ENCODE measurements at places on chromosomes 5 and 9.

GRCh38 chr5:135944967-135945560, 9.7 kb downstream of the LECT2 start:
- peak; percentile 84 for DNase-seq

DNA sequence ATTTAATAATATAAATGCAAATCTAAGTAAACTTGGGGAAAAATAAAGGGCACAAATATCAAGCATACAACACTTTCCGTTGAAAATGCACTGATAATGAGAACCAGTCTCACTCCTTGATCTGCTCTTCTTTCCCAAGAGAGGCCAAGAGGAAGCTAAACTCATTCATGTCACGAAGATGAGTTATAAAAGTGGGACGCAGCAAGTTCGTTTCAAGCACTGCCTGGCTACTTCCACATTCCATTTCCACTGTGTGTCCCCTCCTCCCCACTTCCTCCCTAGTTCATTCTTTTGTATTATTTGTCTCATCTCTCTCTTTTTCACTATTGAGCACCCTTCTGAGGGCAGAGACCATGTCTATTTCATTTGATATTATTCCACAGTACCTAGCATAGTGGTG, 158.1 kb downstream of the SLC24A2 start:
- peak; percentile 28 for DNase-seq

DNA sequence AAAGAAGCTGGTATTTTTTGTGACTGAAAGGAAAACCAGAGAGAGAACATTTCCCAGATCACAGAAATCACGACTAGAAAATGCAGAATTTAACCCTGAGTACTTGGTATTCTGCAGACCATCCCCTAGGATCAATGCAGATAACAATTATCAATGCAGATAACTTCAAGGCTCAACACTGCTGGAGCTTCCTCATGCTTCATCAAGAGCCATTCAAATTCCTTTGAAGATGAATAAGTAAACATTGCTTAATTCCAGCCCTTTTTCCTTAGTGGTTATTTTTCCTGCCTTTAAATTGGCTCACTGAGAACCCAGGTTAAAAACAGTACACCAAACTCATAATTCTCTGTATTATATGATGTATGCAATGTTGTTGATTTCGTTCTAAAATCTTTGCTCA, 370.1 kb upstream of the TLE4 start:
- DNase-seq: no peak

DNA sequence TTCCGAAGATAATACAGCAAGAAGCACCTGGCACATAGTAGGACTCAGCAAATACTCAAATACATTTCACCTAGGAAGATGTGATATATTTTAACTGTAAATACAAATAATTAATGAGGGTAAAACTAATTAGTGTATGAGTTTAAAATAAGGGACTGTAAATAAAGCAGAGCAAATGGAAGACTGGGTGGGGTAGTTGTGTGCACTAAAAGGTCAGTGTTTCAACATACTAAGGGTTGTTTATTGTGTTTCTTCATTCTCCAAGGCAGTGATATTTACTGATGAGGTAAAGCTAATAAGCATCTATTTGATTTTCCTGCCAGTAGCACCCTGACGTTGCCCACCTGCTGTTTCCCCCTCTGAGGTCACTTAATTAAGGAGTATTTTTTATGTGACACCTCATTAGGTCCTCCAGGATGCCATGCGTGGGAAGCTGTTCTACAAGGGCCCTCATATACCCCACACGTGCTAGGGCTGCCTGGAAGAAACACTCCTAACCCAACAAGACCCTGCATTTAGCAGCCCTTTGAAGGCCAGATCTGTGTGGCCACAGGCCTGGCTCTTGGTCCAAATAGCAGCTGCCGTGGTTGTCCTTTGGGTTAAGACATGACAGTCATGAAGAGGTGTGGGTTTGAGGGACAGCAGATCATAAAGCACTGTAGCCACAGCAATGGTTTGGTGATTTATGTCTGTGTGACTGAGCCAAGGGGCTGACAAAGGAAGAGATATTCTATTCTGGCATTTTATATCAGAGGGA, 97.5 kb upstream of the RPS23 start:
- DNase-seq: peak; percentile 29

DNA sequence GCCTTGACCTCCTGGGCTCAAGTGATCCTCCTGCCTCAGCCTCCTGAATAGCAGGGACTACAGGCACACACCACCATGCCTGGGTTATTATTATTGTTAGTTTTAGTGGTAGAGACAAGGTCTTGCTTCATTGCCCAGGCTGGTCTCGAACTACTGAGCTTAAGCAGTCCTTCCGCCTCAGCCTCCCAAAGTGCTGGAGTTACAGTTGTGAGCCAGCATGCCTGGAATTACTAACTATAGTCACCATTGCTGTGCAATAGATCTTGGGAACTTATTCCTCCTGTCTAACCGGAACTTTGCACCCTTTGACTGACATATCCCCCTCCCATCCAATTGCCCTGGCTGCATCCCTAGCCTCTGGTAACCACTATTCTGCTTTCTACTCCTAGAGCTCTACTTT, 3.4 kb downstream of the FAM151B start:
- no peak for DNase-seq

GRCh38 chr9:81225596-81225995, 463.8 kb downstream of the TLE1 start:
- no peak for DNase-seq

DNA sequence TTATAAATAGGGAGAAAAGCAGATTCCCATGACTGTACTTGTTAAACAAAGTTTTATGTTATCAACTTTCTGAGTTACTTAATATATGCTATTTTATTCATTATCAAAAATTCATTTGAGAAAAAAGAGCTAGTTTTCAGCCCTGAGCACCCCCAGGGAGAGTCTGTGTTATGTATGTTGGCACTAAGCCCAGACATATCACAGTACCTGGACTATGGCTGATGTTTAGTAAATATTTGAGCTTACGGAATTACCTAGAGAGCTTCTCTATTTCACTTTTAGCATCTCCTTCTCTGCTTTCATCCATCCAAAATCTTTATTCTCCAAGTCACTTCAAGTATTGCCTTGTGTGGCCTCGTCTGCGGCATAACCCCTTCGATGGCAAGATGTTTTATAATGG, 225.9 kb upstream of the PCSK5 start:
- no peak for DNase-seq

DNA sequence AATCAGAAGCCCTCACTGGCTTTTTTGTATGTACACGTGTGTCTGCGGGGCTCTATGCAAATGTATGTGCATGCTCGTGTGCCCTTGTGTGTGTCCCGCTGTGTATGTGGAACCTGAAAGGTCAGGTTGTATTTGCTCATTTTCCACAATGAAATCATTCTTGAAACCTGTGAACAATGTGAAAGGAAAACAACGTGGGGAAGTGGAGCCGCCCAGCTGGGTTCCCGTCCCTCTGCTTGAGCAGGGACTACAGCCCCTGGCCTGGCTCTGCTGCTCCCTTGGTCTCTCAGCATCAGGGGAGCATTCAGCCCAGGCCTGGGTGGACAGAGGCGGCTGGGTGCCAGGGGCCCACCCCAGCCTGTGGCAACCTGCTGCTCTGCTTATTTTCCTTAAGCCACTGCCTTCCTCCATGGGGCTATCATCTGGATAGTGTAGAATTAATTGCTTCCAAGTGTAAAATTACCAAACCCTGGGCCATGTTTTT, 3.0 kb downstream of the ECSCR start:
- DNase-seq: no peak

DNA sequence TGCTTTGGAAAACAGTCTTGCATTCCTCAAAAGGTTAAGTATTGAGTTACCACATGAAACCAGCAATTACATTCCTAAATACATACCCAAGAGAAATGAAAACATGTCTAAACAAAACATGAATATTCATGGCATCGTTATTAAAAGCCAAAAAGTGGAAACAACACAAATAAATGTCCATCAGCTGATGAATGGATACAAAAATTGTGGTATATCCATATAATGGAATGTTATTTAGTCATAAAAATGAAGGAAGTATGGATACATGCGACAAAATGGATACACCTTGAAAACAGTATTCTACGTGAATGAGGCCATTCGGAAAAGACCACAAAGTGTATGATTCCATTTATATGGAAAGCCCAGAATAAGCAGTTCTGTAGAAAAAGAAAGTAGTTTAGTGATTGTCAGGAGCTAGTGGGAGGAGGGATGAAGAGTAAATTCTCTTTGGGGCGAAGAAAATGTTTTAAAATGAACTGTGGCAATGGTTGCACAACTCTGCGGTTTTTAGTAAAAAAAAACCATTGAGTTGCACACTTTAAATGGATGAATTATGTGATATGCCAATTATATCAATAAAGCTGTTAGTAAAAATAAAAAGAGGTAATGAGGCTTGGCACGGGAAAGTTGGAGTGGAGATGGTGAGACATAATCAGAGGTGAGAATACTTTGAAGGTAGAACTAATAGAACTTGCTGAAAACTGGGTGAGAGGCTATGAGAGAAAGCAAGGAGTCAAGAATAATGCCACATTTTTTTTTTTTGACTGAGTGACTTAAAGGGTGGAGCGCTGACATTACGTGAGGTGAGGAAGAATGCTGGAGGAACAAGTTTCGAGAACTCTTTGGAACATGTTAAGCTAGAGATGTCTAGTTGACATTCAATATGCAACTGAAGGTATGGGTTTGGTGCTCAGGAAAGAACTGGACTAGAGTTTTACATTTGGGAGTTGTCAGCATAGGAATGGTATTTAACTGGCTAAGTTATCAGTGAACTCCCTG, 194.9 kb upstream of the ZNF608 start:
- DNase-seq: peak; percentile 0

DNA sequence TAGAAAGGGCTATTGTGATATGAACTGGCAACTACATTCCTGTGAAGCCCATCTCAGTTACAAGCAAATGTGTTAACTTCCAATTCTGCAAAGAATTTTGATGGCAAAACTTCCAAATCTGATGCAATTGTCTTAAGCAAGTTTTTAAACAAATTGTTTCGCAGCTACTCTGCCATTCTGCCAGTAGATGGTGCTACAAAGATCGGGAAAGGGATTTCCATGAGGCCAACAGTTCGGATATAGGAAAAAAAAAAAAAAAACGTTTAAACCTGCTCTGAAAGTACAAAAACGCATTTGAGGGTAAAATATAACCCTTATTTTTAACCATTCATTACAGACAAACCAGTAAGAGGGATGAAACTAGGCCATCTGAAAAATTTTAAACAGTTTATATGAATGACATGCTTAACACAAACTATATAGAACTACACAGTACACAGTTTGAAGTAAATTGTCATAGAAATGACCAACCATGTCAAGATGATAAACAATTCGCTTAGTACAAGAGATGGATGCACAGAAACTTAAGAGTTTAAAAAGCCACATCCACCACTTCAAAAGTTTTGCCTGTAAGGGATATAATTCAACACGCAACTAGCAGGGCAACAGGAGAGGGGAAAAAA, 2.2 kb downstream of the HNRNPA0 start:
- DNase-seq: peak; percentile 86

GRCh38 chr5:9502050-9502834, 43.6 kb downstream of the SEMA5A start:
- DNase-seq: no peak

DNA sequence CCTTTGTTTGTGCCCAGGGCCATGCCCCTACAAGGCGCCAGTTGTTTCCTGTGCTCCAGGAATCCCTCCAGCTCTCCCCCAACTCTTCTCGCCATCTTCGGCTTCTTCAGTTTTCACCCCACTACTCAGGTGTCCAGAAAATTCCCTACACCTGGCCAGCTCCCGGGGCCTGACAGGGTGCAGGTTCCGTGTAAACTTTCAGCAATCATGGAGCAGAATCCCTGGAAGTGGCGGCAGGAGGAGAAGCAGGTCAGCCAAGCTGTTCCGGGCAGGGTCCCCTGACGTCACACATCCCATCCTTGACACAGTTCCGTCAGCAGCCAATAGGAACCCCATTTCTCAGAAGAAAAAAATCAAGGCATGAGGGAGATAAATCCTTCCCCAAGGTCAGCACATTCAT, 12.2 kb upstream of the ADGRD2 start:
- no peak for DNase-seq

DNA sequence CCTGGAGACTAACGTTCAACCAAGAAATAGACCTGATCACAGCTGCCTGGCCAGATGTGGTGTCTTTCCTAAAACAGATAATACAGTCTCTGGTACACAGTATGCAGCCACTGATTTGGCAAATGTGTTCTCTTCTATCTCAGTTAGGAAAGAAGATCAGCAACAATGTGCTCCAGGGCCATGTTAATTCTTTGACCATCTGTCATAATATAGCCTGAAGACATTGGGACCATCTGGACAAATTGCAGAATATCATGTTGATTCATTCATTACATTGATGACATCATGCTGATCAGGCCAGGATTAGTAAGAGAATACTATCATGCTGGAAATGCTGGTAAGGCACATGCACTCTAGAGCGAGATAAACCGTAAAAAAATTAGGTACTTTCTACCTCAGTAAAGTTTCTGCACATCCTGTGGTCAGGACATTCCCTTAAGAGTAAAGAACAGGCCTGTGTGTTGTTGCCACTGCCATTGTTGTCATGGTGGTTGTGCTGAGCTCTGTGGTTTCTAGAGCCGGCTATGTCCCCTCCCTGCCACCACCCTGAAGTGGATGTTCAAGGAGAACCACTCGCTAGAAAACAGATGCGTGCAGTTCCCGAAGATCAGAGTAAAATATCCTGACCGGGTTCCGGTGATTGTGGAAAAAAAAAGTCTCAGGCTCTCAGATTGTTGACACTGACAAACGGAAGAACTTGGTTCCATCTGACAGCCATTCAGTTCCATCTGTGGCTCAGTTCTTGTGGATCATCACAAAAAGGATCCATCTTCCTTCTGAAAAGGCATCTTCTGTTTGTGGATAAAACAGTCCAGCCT, 6.4 kb upstream of the JMY start:
- DNase-seq: peak; percentile 21

DNA sequence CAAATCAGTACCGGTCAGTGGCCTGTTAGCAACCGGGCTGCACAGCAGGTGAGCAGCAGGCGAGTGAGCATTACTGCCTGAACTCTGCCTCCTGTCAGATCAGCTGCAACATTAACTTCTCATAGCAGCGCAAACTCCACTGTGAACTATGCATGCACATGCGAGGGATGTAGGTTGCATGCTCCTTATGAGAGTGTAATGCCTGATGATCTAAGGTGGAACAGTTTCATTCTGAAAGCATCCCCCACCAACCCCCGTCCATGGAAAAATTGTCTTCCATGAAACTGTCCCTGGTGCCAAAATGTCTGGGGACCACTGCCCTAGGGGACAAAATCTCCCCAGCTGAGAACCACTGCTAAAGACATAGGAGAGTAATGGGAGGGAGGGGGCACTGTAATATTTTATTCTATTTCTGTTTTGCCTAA, 51.1 kb downstream of the P4HA2 start:
- peak; percentile 73 for DNase-seq
